Activated gamma-delta T cell (primary cell): ENCODE measurements at places on chromosomes 2 and 18.

- DNase-seq: no peak
Measured at GRCh38 chr2:43175020-43175441, 51.4 kb downstream of the ZFP36L2 start.

GRCh38 chr2:875687-876615 is 74.7 kb upstream of the SNTG2 start:
- DNase-seq: no peak

GRCh38 chr2:226411727-226412360 is 387.8 kb downstream of the IRS1 start:
- DNase-seq: no peak

DNA sequence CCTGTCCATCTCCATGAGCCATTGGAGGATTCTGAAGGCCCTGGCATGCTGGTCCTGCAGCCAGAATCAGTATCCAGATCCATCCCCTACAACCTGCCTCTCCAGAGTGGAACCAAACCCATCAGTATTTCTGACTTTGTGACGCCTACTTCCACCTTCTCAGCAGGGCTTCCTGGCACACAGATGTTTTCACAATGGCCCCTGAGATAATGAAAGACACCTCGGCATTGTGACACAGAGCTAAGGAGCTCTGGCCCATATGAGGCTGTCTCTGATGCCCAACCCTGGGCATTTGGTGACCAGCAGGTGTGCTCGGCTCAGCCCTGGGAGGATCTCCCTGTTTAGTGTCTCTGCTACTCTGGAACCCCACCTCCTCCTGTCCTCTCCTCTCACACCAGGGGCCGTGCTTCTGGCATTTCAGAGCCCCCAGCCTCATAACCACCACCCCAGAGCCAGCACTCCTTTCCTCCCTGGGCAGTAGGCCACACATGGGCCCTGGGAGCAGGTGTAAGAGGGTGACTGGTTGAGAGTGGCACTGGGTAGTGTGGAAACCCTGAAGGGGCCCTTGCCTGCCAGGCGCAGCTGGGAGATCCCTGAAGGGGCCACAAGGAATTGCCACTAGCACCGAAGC is 38.2 kb downstream of the FOSL2 start:
- DNase-seq: no peak

GRCh38 chr2:46122318-46122976 is 174.8 kb upstream of the EPAS1 start:
- DNase-seq: no peak

GRCh38 chr2:71220743-71221142 is 6.2 kb downstream of the PAIP2B start:
- DNase-seq: no peak

DNA sequence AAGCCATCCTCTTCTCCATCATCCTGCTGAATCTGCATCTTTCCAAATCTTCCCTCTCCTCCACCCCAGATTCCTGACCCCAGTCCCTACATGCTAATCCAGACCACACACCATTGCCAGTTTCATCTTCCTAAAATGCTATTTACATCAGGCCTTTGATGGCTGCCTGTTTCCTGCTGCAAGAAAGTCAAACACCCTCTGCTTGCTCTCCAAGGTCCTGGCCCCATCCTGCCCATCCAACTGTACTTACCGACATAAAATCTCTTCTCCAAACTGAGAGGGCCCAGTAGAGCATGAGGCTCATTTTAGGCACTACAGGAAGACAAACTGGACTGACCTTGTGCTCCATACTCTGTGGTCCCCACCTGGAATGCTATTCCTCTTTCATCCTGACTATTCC is 19.0 kb downstream of the ALK start:
- DNase-seq: no peak

GRCh38 chr18:47484068-47484467 is 232.6 kb upstream of the SKOR2 start:
- no peak for DNase-seq
